ENCODE measurements at places on chromosomes 2 and 18. TPM values are rescaled to one million over a fixed set of nuclear protein-coding genes. Genes with fewer than 3 reads are reported as not detected.

The AMER3 gene
- not detected for total RNA-seq

The UGT1A10 gene
- not detected for total RNA-seq

The DIS3L2 gene
- 24.0 TPM for total RNA-seq

The ZAP70 gene
- 3.1 TPM for total RNA-seq

The ARHGAP15 gene
- total RNA-seq, result 33.9 TPM

All from skeletal muscle tissue (tissue), 5 donors.